BJ (cell line): ENCODE measurements at places on chromosomes 3 and 15.
A peak's percentile ranks its signal among the peaks of the same experiment; 100 is the strongest.

DNA sequence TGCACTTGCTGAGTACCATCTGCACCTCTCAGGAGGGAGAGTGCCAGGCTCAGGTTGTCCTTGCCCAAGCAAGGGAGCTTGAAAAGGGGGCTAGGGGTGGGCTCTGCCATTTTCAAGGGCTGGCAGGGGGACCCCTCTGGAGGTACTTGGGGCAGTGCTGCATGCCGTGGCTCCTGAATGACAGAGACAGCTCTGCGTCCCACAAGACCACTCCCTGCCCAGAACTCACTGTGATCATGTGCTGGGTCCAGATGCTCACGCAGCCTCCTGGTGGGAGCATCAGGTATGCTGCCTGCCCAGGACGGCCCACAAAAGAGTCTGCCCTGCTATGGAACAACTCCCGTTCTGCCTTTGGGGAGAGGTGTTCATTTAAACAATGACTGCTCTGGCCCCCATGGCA, 165.2 kb downstream of the GOLGA6L4 start:
- no peak for DNase-seq

GRCh38 chr3:71709908-71710511, 15.2 kb downstream of the EIF4E3 start:
- no peak for DNase-seq

GRCh38 chr15:67021455-67021854, 43.9 kb upstream of the SMAD3 start:
- no peak for DNase-seq

GRCh38 chr3:65472501-65472900, 566.2 kb downstream of the MAGI1 start:
- no peak for DNase-seq

GRCh38 chr3:17078926-17079465, 194.2 kb downstream of the PLCL2 start:
- DNase-seq = no peak

DNA sequence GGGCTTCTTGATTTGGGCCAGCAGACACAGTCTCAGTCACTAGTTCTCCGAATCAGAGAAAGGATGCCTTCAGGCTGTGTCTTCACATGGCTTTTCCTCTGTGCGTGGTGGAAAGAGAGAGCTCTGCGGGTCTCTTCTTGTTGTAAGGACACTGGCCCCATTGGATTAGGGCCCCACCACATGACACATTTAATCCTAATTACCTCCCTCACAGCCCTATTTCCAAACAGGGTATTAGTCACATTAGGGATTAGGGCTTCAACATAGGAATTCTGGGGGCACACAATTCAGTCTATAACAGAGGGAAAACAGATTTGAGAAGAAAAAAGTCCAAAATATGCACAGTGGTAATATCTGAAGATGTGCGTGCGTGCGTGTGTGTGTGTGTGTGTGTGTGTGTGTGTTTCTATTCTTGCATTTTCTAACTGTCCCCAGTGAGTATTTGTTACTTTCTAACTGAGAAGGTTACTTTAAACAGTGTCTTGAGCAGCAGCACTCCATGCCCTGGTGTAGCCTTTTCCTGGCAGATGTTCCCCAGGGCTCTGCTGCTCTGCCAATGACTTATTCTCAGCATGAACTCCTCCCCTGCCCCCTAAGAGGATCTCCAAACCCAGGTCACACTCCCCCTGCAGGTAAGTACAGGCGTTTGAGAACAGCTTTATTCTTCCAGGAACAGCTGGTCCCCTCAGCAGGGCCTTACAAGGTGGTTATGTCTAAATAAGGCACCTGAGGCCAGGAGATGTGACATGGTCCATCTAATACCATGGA, 72.9 kb downstream of the RPL39L start:
- DNase-seq = no peak

DNA sequence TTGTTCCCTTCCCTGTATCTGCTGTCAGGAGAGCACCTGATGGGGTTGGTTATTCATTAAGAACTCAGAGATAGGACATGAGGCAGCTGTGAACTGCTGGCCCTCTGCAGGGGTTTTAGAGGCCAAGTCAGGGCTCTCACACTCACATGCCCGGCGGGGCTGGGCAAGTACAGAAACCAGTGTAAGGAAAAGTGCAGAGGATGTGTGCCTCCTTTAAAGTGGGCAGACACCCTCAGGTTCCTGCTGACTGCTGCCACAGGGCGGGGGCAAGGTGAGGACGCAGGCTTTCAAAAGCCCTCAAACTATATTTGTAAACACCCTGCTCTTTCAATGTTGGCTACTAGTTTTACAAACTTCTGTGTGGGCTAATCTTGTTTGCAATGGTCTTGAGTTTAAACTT, 22.4 kb downstream of the CXCR6 start:
- no peak for DNase-seq

GRCh38 chr3:108479224-108479623, 31.2 kb downstream of the MYH15 start:
- no peak for DNase-seq

DNA sequence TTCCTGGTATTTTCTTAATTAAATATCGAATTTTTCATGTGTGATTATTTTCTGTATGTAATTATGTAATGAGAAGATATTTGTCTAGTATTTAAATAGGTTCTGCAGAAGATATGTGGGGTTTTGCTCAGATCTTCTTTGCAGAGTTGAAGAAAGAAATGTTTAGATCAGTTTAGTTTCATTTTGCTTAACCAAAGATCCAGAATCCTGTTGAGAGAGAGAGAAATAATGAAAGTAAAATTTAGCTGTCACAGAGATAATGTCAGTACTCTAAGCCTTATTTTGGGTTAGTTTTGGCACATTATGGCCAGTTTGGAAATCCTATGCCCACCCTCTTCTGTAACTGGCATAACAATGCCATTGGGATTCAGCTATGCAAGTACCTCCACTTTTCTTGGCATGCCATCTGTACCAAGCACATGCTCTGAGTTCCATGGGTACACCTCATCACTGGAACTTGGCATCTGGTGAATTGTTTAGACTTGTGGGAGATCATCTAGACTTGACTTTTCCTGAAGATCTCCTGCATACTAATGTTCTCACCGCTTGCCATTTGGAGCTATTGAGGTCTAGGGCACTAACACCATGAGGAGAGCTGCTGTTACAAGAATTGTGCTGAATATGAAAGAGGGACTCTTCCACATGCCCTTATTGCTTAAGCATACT, 30.9 kb downstream of the PLSCR1 start:
- DNase-seq = no peak

- no peak for DNase-seq
Measured at GRCh38 chr3:106337116-106337515, 468.3 kb upstream of the CBLB start.

GRCh38 chr3:168025076-168025475, 70.6 kb downstream of the GOLIM4 start:
- no peak for DNase-seq

- DNase-seq = no peak
Measured at GRCh38 chr3:119330181-119330580, 36.0 kb downstream of the ARHGAP31 start.

DNA sequence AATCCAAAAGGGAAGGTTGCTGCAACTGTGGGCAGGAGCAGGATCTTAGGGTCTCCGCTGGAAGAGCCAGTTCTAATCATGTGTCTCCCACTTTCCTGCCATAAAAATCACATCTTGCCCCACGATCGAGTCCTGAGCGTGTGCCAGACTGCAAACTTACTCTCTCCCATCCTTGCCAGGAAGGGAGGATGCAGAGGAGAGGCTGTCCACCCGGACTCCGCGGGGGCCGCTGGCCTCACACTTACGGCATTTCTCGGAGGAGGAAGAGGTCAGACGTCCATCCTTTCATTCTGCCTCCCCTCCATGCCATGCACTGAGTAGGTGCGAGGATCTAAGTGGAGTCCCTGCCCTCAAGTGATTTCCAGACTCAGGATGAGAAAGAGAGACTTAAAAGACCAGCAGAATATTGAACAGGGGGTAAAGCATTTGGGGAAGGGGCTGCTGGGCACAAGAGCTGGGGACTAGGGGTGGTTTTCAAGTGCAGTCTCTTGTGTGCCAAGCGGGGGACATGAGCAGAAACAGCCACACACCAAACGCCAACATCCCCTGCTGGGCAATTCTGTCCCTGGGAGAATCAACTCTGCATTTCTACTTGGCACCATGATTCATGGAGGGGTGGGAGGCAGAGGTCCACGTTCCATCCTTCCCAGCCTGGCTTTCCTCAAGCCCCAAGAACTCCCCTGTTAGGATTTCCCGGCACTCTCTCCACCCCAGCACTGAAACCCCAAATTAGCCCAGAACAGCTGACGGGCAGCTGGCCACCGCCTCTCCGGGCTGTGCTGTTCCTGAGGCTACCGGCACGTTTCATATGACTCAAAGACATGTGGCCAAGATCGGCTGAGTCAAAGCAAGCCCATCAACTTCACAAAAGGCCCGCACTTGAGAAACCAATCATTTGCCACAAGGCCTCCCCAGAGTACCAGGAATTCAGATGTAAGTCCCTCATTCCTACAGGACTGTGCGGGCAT, 11.6 kb downstream of the OXTR start:
- peak; percentile 87 for DNase-seq

- DNase-seq = no peak
Measured at GRCh38 chr3:43043793-43044192, 62.1 kb downstream of the POMGNT2 start.

DNA sequence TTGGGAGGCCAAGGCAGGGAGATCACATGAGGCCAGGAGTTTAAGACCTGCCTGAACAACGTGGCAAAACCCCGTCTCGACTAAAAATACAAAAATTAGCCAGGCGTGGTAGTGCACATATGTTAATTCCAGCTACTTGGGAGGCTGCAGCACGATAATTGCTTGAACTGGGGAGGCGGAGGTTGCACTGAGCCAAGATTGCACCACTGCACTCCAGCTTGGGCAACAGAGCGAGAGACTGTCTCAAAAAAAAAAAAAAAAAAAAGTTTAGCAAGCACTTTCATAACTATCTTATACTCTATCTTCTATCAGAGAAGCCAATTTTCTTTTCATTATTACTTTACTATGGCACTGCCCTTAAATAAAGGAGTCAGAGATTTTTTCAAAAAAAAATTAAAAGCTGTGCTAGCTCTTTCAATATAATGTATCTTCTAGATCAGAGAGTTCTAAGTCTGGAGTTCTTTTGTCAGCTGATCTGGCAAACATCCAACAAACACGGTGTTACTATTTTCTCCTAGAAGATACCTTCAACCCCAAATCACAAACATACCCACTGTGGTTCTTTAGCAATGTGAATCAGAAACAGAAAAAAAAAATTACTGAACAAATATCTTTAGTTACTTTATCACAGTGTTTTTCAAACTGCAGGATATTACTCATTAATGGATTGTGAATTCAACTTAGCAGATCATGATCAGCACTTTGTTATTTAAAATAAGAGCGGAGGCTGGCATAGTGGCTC, 3.0 kb downstream of the ZNF770 start:
- DNase-seq = no peak

- no peak for DNase-seq
Measured at GRCh38 chr3:19229086-19229485, 80.8 kb downstream of the KCNH8 start.

DNA sequence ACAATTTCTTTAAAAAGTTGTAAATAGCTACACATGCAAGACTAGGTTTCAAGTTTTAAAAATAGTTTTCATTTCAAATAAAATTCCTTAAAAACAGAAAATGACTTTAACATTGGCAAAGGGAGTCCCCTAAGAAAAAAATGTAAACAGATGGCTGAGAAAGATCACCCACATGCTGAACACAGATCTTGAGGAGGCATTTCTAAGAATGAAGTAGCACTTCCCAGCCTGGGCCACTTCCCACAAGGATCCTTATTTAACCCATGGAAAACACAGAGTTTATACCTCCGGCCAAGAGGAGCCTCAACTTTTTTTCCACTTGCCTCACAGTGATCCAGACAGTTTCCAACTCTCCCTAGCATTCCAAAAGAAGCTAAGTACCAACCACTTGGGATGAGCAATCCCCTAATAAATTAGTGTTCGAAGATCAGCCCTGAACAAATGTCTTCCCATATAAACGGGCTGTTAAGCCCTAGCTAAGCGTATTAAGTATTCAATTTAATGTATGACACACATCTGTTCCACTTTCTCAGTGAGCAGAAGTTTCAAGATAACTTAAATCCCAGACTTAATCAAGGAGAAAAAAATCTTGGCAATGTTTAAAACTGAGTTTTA, 61.4 kb downstream of the GADL1 start:
- DNase-seq = no peak

DNA sequence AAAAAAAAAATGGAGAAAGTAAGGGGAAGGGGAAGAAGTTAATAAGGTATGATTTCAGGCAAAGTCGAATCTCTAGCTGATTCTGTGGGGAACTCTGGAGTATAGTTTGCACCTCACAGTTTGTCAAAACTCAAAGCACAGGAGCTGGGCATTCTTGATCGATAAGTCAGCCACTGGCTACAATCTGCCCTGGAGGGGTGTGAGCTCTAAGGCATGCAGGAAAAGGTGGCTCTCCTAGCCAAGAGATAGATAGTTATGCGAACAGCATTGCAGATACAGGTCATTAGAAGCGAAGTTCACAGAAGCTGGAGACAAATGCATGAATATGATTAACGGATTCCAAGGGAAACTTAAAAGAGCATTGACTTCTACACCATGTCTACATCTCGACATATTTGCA, 952.6 kb downstream of the AGBL1 start:
- DNase-seq = no peak

GRCh38 chr3:108406661-108407206, 103.7 kb downstream of the MYH15 start:
- DNase-seq = no peak

GRCh38 chr3:195441476-195441991, 1.3 kb downstream of the ACAP2 start:
- DNase-seq = no peak

DNA sequence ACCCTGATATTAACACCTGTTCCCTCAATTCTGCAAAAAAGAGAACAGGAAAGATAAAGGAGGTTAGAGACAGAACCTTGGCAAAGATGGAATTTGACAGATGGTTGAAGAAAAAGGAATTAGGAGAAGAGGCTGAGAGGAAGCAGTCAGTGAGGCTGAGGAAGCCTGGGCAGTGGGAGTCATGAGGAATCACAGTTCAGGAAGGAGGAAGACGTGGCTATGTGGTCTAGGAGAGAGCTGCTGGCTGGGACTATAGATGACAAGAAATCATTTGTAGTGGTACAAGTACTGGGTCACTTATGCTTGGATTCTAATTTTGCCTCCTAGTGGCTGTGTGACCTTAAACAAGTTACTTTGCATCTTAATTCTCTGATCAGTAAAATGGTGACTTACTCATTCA, 49.0 kb downstream of the LARS2 start:
- no peak for DNase-seq

DNA sequence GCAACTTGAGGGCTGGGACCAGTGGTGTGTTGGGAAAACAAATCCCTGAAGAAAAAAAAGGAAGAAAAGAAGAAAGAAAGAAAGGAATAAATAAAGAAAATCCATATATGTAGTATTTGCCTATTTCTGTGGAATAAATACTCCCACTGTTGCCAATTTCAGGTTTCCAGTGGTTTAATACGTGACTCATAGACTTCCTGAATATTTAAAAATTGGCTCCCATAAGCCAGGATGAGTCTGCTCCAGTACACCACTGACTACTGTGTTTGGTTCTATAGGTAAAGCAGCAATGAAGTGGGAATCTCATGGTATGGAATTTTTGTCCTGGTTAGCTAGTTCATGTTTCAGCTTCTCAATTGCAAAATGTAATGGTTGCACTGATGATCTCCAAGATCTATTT, 31.6 kb downstream of the PYDC2 start:
- no peak for DNase-seq
